ENCODE measurements at places on chromosomes 2 and 18.
A peak's percentile ranks its signal among the peaks of the same experiment; 100 is the strongest.

GRCh38 chr18:73164430-73164829, 296.6 kb upstream of the NETO1 start:
- DNase-seq = no peak

DNA sequence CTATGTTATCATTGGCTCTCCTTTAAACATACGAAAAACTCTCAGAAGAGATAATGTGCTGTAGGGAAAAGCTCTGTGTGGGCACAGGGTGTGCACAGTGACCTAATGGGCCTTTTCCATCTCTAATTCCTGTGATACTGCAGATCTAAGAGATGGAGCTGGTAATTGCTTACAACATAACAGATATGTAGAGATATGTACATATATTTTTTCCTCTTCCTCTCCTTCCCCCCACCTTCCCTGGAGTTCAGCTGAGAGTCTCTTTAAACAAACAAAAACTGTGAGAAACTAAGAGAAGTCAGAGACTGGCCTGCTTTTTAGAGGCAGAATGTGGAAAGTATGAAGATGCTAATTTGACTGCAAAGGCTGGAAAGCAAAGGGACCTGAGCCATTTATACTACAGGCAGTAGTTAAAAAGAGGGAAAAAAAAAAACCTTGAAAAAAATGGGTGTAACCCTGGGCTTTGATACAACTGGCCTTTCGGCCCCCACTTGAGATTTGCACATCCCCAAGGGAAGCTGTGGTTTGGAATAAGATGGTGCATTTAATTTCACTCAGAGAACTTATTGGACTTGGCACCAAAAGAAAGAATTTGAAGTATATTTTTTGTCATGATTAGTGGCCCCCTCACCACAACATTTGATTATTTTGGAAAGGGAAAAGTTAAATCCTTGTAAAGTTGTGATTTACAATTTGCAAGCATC, 502.2 kb upstream of the ZEB2 start:
- DNase-seq = no peak

DNA sequence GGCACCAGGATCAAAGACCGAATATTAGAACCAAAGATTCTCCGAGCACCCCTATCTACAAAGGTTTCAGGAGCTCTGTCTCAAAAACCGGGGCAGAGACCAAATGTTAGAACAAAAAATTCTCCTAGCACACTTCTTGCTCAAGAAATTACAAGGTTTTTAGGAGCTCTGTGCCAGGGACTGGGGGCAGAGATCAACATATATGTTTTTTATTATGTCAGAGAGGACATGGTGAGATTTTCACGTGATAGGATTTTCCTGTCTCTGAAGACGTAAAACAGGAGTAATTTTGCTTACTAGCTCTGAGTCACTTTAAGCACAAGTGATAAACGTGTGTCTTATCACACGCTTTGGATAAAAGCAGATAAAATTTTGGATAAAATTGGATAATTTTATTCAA, 34.8 kb upstream of the ODC1 start:
- DNase-seq = no peak

DNA sequence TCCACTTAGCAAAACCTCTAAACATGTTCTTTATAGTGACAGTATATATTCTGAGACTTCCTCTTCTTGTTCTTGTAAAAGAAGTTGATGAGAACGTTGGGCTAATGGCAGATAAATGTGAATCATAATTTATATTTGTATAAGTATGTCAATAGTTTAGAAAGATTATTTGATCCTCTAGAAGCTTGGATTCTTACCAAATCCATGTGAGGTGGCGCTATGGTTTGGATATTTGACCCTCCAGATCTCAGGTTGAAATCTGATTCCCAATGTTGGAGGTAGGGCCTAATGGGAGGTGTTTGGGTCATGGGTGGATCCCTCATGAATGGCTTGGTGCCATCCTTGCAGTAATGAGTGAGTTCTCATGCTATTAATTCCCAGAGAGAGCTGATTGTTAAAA, 29.8 kb upstream of the SCN1A start:
- DNase-seq = no peak

- peak; percentile 88 for DNase-seq
Observed at GRCh38 chr2:190468814-190469569, 60.8 kb downstream of the MFSD6 start.

- DNase-seq = no peak
Observed at GRCh38 chr18:61887838-61888237, 5.0 kb downstream of the RNF152 start.

- no peak for DNase-seq
Observed at GRCh38 chr2:12440731-12441130, 276.0 kb upstream of the TRIB2 start.

- DNase-seq = peak; percentile 39
Observed at GRCh38 chr2:204239411-204240165, 303.0 kb downstream of the ICOS start.

DNA sequence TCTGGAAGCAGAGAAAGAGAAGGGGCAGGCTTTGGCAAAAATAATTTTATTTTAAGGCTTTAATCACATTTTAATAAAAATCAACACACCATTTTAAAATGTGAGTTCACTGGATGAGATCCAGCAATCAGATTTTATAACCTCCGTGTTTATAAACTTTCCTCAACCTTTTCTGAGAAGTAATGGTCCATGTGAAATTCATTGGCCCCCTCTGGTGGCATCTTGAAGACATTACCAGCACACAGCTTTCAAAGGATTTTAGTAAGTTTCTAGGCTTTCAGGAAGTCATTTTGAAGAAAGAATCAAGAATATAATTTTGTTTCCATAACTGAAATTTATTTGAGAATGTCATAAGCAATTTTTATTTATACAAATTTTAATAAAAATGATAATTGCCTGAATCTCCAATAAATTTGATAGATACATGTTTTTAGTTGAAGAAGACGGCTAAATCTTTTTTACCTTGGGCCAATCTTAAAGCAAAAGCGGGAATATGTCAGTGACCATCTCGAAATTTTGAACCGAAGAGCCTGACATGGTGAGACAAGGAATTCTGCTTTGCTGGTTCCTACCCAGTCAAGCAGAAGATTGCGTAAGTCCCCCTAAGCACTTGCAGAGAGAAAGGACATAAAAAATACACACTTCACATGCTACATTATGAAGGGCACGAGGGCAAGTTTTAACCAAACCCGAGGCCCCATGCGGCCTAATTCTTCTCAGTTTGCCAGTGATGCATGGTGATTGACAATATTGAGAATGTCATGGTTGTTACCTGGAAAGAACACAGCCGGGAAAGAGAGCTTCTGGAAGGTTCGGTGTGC, 128.4 kb upstream of the CBLN2 start:
- peak; percentile 31 for DNase-seq

DNA sequence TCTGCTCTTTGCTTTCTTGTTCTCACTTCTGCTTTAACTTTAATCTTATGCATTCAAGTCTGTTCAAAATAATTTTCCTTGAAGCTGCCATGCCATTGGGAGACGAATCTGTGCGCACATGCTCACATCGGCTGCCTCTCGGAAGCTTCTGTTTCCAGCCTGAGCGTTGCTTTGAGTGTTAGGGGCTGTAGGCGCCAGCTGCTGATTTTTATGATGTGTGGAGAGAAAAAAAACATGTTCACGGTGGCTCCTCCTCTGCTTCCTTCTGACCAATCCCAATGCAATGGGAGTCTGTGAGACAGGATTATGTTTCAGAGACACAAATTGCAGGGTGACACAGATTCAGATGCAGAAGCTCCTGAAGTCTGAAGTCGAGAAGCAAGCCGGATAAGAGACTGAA, at the start of gene MC4R:
Gene MC4R (minus strand): TSS at position 180 of the 400 bp plus-strand sequence. CDS start 426 bp downstream, outside the sequence.
- DNase-seq = peak; percentile 85

DNA sequence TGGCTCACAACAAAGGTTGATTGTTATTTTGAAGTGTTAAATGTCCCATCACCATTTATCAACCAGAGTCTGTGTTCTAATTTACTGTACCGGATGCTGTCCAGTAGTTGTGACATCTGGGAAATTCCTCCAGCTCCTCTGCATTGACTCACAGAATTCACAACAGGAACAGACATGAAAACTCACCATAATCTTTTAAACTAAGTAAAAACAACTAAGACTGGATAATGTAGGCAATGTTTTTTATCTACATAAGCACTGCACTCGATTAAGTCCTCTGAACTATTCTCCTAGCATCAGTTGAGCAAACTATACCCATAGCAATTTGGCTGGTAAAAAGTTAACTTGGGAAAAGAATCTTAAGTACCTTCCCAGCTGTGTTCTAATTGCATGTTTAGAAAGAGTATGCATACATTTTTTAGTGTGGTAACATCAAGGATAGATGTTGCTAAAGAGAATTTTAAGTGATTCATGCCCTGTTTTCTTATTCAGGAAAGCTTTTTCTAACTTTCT, 42.9 kb upstream of the MYO1B start:
- no peak for DNase-seq

DNA sequence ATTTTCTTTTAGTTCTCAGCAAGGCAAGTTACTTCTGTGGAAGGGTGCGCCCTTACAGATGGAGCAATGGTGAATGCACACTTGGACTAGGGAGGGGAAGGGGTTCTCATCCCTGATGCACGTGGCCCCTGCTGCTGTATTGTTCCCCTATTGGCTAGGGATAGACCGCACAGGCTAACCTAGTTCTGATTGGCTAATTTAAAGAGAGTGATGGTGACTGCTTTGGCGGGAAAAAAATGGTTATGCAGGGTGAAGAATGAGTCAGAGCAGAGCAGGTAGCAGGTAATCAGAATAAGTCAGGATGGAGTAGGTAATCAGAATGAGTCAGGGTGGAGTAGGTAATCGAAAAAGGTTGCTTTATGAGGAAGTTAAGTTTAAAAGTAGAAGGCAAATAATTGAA, 171.5 kb downstream of the MTCL1 start:
- DNase-seq = no peak

GRCh38 chr2:96756788-96757476, 3.8 kb upstream of the CNNM4 start:
- DNase-seq = no peak

GRCh38 chr18:76558881-76559667, 64.0 kb upstream of the ZNF516 start:
- peak; percentile 23 for DNase-seq

DNA sequence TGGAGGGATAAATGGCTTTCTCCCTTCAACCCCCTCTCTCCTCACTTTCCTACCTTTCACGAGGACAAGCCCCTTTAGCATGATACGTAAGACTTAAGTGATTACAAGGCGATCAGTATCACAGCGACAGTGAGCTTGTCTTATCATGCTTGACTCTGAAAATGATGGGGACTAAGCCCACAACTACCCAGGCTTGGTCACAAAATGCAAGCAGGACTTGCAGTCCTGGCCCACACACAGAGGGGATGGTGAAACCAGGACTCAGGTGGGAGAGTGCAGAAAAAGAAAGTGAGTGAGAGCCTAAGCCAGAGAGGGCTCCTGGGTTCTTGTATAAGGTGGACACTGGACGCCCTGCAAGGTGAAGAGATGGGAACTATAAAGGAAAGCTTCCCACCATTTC, 95.7 kb upstream of the ARL4C start:
- no peak for DNase-seq

DNA sequence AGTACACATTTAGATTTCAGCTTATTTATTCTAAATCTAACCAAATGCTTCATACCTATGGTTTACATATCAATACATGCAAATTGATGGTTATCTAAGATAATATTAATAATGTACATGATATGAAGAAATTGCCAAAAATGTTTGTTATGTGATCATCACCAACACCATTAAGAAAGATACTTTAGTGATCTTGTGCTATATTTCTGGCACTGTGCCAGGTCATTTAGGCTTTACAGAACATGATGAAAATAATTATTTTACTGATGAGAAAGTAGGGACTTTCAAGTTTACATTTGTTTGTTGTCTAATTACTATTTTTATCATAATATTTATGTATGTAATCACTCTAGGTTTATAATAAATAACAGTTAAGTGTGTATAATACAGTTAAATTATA, 158.3 kb downstream of the GULP1 start:
- no peak for DNase-seq

DNA sequence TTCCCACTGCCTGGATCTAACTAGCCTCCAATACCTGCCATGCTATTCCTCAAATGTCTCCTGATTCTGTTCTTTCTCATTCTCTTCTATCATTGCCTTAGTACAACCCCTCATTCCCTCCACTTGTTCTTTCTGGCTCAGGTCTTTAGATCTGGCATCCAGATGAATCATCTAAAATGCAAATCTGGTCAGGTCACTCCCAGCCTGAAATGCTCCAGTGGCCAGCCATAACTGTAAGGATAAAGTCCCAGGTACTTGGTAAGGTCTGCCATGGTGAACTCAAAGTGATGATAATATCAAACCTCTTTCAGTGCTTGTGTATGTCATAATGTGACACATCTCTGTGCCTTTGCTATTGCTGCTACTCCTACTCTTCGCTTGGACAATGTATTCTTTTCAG, 2.9 kb upstream of the SNRNP27 start:
- DNase-seq = no peak

- DNase-seq = no peak
Observed at GRCh38 chr2:12317286-12317685, 399.4 kb upstream of the TRIB2 start.

DNA sequence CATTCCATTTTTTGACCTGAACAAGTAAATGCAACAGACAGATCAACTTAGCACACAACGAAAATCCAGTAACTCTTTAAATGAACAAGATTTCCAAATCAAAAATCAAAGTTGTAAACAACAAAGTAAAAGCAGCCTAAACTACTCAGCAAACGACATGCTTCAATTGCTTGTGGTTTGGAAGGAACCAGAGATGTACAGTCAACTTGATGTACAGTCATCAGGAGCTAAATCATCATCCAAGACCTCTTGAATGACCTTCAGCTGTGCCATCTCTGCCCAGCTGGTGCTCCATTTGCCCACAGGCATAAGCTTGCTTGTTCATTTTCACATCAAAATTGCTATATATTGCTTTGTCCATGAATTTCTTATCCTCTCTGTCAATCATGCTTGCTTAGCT, 109.8 kb downstream of the UPP2 start:
- DNase-seq = no peak

DNA sequence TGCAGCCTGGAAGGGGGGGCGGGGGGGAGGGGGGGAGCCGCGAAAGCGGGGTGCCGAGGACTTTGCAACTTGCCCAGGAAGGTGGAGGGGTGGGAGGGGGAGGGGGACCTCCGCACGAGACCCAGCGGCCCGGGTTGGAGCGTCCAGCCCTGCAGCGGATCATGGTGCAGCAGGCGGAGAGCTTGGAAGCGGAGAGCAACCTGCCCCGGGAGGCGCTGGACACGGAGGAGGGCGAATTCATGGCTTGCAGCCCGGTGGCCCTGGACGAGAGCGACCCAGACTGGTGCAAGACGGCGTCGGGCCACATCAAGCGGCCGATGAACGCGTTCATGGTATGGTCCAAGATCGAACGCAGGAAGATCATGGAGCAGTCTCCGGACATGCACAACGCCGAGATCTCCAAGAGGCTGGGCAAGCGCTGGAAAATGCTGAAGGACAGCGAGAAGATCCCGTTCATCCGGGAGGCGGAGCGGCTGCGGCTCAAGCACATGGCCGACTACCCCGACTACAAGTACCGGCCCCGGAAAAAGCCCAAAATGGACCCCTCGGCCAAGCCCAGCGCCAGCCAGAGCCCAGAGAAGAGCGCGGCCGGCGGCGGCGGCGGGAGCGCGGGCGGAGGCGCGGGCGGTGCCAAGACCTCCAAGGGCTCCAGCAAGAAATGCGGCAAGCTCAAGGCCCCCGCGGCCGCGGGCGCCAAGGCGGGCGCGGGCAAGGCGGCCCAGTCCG, 540 bp downstream of the SOX11 start:
- DNase-seq = no peak

Measured in NCI-H774 (cell line).